ENCODE measurements at places on chromosomes 2 and 18.

GRCh38 chr18:10878703-10879102 lies 270.7 kb downstream of the PIEZO2 start:
- DNase-seq: no peak

DNA sequence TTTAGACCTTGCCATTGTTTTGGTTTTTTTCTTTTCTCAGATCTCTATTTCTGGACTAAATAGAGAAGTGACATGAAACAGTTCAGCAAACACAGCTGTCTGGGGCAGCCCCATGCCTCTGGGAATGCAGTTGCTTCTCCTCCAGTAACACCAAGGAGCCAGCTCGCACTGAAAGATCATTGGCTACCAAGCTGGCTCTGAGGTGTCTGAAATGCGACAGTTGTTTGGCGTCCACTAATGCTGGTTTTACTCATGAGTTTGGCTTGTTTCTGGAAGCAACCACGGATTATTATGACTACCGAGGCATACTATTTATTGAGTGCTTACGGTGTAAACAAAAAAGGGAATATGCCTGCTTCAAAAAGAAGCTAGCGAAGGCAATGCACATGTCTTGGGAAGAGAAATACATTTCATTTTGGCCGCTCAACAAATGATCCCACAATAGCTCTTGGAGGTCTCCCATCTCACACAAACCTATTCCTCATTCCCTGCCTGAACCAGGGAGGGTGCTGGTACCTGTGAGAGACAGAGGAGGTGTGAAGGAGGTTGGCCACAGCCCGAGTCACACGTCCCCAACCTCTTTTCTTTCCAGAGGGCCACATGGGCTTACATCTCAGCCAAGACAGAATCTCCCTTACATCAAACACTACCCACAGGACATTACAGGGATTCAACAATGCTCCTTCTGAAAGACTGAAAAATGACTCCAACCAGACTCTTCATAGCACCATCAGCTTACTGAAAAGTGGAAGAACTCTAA lies 37.5 kb upstream of the NEB start:
- no peak for DNase-seq

- DNase-seq: peak; percentile 75
These were observed 40.7 kb upstream of the PCBP1 start for GRCh38 chr2:70046534-70046933.

DNA sequence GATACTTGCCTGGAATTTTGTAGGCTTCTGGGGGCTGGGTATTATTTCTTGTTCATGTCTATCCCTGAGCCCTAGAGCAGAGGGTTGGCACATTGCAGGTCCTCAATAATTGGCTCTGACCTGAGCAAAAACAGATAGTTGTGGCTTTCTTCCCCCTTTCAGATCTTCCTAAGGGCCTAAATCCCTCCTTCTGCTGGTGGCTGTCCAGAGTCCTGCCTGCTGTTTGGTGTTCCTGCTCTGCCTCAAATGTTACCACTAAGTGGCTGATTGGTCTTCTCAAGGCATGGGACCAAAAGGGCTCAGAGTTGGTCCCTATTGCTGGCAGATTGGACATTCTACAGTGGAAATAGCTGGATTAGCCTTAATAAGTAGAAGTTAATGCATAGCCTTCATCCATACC lies 1.1 kb upstream of the CRYGB start:
- no peak for DNase-seq

DNA sequence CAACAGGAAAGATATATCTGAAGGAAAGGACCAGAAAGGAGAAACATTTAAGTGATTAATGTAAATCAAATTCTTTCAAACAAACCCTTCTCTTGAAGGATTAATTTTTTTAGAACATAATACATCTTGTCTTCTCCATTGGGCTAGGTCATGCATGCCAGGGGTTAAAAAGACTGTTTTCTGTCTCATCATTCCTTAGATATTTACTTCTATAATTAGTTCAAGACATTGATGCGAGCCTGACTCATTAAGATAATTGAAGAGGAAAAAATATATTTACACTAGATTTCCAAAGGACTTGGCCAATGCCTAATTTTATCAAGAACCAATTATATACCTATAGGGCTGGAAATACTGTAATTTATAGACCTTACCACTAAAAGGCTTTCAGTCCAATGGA lies 166.6 kb upstream of the SETBP1 start:
- no peak for DNase-seq

Data from HL-60 (cell line).